ENCODE measurements at places on chromosomes 13 and 19.
A peak's percentile ranks its signal among the peaks of the same experiment; 100 is the strongest.

GRCh38 chr19:12052091-12052496, 667 bp downstream of the ZNF878 start:
- no peak for DNase-seq

DNA sequence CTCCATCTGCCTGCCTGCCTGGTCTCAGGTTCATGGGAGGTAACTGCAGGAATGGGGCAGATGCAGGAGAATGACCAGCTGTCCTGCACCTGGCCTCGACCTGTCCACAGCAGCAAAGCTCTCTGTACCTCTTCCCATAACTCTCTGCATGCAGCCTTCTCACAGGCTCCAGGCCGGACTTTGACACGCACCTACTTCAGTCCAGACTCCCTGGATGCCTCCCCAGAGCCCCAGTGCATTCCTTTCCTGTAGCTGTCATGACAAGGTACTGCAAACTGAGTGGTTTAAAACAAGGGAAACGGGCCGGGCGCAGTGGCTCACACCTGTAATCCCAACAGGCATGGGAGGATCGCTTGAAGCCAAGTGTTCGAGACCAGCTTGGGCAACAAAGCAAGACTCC, 3.3 kb downstream of the NANOS2 start:
- DNase-seq: no peak

DNA sequence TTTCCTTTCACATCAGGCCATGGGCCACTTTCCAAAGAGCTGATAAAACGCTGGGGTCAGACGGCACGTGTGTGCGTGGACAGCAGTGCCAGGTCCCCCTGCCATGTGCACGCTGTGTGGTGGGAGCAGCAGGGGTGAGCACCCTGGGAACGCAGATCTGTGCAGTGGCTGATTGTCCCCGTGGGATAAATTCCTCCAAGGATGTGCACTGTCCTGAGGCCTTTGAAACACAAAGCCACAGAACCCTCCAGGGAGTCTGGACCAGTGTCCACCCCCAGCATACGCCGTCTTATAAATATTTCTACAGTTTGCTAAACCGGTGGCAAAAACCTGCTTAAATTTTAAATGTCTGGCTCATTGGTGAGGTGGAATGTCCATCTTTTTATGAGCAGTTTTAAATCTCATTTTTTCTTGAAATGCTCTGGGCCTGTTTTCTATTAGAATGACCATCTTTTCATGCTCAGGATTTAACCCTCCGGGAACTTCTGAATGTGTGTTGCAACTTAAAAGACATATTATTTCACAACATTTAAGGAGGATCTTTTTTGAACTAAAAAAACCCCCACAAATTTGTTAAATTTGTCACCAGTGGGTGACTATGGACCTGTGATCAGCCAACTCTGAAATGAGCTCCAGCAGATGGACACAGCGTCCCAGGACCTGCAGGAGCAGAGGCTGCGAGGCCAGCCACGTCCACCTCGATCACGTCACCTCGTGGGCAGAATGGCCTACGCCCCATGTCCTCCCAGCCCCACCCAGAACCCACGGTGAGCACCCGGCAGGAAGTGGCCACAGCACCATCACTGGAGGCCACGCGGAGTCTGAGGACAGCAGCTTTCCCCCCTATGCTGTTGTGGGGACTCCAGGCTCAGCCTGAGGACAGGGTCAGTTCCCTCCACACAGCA, 68.6 kb downstream of the RASA3 start:
- no peak for DNase-seq

GRCh38 chr13:24074678-24075077, 85.8 kb upstream of the SPATA13 start:
- DNase-seq: no peak

- no peak for DNase-seq
Measured at GRCh38 chr19:17737690-17738153, 13.6 kb upstream of the FCHO1 start.

DNA sequence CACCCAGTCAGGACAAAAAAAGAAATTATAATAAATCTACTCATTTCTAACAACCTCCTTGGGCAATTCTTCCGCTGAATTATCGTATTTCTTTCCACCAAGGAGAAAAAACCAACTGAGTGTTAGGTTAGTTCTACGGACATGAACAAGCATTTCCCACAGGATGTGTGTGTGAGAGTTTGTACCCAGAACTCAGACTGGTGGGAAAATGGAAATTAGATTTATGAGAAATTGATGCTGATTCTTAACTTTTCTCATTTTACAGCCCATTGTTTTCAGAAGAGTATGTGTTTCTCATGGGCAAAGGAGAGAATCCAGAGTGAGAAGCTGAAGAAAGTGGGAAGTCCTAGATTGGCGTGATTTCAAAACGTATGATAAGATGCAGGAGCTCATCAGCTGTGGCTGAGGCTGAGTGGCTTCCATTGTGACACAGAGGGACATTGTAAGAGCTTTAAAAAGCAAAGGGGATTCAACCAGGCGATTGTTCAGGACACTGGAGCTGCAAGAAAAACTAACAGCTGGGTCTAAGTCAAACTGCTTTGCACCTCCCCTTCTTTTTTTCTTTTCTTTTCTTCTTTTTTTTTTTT, 184.7 kb upstream of the ARGLU1 start:
- no peak for DNase-seq

DNA sequence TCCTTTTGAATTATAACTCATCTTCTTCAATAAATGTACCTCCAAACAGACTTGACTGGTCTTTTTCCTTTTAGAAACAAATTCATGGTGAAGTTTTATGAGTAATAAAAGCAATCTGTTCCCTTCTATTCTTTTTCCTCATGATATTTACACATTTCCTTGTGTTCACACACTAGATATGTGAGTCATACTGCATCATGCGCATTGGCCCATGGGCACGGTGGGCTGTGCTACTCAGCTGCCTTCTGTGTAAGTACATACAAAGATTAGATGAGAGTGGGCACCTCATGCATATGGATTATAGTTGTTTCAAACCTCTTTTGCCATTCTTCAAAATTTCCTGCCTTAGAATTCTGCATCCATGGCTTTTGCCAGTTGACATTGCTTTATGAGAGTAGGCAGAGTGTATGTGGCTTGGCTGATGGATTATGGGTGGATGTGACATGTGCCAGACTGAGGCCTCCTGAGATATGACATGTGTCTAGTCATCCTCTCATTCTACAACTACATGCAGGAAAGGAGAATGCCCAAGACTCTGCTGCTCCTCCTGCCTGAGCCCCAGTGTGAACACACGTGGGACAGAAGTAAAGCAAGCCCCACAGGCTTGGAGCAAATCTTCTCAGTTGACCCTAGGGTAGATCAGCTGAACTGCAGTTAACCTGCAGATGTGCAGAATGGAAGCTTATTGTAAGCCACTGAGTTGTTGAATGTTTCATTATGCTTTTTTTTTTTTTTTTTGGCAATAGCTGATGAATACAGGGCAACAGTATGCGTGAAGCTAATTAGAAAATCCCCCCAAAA, 109.9 kb downstream of the RBM26 start:
- DNase-seq: no peak

DNA sequence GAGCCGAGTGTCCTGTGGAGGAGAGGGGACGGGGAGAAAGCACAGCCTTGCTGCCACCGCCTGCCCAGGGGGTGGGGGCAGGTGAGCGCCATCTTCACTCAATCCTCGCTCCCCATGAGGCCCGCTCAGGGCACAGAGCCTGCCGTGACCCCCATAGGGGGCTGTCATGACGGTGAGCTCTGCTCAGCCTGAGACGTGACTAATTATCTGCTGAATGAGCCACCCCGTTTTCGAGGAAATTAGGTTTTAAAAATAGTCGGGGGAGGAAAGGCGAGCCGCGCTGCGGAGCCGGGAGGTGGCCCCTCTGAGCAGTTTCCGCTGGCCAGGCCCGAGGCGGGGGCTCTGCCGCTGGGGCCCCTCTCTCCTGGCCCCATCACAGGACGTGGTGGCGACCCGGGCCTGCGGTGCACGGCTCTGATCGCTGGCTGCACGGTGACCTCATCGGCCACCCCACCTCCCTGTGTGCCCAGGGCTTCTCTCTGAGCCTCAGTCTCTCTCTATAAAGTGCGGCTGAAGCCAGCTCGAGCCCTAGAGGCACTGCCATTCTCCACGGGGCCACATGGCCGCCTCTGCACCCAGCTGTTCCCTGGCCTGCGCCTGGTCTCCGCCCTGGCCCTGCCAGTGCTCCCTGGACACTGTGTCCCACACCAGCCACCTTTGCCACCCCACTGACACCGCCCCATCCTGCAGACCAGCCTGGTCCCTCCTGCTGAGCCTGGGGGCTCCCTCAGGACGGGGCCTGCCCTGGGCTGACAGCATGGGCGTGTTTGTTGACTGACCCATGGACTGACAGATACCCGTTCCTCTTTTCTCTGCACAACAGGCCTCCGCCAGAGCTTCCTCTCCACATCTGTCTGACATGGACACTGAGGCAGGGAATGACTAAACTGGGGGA, 28.3 kb downstream of the PIP5K1C start:
- no peak for DNase-seq

DNA sequence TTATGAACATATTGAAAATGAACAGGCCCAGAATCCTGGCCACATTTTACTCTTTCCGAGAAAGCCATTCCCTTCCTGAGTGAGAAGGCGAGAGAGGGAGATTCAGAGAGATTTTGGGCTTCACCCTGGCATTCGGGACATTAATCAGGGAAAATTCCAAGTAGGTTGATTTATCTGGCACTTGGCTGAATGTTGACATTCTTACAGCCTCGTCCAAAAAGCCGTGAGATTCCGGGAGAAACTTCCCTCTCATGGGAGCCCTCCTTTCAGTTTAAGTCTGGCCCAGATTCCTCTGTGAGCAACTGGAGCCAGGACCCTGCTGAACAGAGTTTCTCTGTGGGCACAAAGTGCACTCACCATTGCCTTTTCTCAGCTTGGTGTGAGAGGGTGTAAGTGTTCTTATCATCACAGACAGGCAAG, 129.2 kb upstream of the PEG3 start:
- DNase-seq: no peak

DNA sequence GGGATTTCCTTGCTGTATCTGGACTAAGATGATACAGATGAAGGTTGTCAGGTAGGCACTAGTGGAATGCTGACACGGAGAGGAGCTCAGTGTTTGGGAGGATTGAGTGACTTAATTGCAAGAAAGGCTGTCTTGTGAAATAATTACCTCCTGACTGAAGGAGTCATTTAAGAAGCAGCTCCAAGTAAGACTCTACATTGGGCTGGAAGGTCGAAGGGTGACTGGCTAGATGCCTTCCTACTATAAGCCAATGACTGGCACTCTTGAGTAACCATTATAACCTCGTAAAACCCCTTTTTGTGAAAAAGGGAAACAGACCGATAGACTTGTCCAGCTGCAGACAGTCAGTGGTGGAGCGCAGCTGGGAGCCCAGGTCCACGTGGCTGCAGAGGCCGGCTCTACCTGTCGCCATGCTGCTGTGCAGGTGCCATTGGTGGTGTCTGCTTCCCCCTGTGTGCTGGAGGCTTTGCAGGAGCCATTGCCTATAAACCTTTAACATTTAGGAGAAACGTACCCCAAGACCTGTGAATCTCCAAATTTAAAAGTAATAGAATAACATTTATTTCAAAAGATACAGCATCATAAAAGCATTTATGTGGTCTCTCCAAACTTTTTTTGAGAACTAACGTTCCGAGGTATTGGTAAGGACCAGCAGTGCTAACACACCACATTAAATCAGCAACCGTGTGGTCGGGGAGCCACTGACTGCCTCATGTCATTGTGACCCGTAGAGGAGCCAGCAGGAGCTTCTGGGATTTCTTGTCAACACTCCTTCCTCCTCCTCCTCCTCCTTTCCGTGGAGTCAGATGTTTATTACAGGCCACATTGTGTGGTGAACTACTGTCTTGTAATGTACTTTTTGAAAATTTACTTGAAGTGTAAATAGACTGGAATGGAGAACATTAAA, 80.4 kb upstream of the TEX29 start:
- DNase-seq: no peak

DNA sequence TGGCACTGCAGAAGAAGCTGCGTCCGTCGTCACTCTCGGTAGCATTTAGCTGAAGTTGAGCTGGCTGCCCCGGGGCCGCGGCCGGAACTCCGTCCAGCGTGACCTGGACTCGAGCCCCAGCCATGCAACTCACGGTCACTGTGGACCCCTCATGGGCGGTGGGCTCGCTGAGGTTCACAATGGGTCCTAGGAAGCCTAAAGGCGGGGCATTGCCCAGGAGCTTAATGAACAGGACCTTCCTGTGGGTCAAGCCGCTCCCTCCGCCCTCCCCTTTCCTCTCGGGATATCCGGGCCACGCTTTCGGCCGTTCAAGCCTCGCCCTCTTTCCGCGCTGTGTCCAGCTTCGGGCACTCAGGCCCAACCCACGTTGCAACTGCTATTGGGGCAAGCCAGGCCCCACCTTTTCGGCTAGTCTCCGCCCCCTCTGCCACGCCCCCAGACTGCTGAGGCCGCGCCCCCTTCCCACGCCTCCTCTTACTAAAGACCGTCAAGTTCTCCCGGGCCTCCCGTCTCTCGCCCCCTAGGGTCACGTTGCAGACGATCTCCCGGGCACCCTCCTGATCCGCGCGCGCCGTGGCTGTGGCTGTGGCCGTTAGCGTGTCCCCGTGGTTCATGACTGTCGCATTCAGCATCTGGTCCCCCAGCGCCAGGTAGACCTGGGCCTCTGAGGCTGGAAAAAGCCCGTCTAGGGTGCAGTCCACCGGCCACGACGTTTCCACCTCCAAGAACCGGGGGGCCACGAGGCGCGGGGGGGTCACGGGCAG, 1.4 kb upstream of the RAVER1 start:
- DNase-seq: peak; percentile 95

DNA sequence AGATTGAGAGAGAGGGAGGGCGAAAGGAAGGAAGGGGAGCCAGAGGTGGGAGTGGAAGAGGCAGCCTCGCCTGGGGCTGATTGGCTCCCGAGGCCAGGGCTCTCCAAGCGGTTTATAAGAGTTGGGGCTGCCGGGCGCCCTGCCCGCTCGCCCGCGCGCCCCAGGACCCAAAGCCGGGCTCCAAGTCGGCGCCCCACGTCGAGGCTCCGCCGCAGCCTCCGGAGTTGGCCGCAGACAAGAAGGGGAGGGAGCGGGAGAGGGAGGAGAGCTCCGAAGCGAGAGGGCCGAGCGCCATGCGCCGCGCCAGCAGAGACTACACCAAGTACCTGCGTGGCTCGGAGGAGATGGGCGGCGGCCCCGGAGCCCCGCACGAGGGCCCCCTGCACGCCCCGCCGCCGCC, at the start of gene TNFSF11:
TNFSF11 (plus strand) TSS at position 142 of the 400 bp plus-strand sequence; CDS start at position 294, 152 bp downstream.
- peak; percentile 90 for DNase-seq

DNA sequence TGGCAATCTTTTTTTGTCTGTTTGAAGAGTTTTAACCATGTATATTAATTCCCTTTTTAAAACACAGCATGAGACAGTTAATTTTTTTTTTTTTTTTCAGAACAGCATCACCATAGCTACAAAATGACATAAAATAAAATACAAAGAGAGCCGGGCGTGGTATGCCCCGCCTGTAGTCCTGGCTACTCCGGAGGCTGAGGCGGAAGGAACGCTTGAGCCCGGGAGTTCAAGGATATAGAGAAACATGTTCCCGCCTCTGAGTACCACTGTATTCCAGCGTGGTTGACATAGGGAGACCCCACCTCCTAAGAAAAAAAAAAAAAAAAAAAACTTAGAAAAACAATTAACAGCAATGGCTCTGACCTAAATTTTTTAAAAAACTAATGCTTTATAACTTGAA, 10.0 kb upstream of the INSR start:
- DNase-seq: no peak

Measured in GM23338 (cell line).